Fibroblast of skin of scalp (primary cell): ENCODE measurements at places on chromosomes 5 and 9.

DNA sequence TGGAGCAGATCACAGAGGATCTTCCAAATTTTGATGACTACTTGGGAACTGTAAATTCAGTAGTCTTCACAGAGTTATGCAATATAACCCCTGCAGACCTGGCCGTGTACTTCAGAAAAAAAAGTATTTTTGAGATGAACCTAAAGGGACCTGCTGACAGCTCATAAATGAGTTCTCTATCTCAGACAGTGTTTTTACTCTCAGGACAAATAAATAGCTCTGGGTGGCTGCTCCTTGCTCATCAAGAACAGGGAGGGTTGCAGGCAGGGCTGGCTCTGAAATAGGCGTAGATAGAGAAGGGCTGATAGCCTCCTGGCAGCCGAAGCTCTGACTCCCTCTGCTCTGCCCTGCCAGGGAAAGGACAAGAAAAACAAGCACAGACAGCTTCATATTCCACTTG, 64.8 kb downstream of the PLAC8L1 start:
- no peak for DNase-seq

GRCh38 chr9:36924757-36925432, 109.2 kb downstream of the PAX5 start:
- no peak for DNase-seq

- DNase-seq, result peak; percentile 61
Measured at GRCh38 chr5:140358738-140359310, 1.2 kb upstream of the SLC4A9 start.

DNA sequence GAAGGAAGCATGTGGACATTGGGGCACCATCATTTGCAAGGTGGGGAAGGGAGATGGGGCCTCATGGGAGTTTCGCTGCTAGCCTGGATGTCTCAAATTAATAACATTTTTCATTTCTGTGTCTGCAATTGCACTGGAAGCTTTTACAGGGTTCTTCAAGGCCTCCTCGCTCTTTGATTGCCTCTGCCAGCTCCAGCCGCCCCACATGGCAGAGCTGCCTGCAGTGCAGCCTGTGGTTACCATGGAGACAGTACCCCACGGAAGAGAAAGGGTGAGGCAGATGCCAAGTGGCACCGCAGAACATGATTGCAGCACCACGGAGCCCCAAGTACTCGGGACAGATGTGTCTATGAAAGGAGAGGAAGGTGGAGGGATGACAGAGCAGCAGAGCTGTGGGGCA, 25.4 kb downstream of the CTNND2 start:
- no peak for DNase-seq

DNA sequence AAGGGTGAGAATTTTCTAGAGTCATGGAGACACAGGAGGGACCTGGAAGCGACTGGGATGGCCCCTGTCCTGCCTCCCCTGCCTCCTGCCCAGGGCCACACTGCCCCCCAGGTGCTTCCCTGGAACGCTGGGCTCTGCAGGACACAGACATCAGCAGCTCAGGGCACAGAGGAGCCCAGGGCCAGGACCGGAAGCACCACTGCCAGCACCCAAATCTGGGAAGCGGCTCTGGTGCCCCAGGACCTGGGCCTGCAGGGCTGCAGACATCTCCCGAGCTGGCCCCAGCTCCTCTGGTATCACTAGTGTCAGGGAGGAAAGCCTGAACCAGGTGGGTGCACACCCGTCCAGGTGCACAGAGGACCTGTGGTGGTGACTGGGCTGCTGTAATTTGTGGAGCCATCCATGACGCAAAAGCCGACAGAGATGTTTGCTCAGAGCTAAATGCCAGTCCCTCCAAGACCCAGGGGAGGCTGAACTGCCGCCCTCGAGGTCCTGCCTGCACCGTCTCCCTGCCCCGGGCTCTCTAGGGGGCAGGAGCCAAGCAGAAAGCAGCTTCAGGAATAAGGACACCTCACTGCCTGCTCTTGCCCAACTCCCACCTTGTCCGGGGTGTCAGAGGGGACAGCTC, 46.0 kb upstream of the SIMC1 start:
- DNase-seq, result no peak

DNA sequence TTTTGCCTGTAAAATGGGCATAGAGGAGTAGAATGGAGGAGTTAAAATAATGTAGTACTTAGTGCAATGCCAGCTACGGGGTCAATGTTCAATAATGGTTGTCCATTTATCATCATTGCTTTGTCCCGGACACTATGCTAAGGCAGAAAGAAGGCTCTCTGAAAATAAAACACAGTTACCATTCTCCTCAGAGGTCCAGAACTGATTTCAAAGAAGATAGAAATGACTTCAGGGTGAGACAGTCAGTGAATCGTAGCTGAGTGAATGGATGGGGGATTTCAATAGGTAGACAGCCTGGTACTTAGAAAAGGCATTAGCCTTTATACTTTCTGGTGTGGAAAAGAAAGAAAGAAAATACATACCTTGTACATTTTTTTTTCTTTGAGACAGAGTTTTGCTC, 1.2 kb upstream of the AK3 start:
- DNase-seq, result no peak

GRCh38 chr5:54608423-54609085, 91.0 kb downstream of the SNX18 start:
- DNase-seq, result no peak
